ENCODE measurements at places on chromosomes 16 and 17.

GRCh38 chr16:54654429-54654828 is 276.2 kb upstream of the IRX5 start:
- no peak for DNase-seq

- DNase-seq, result peak; percentile 68
These were observed 1.3 kb upstream of the SOCS1 start for GRCh38 chr16:11257131-11257938.

DNA sequence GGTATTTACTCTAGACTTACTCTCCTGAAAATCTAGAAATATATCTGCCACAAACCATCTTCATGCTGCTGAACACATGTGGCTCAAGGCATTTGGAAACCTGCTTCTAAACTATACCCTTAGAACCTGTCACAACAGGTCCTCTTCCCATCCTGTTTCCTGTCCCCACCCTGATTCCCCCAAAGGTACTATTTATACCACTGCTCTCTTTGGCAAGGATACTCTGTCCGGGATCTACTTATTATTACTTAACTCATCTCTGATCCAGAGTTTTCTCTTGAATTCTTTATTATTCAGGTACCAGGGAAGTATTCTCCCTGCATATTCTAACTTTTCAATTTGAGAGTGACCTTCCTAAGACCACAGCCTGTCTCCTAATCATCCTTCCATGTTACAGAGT is 33.4 kb downstream of the TRAF4 start:
- no peak for DNase-seq

DNA sequence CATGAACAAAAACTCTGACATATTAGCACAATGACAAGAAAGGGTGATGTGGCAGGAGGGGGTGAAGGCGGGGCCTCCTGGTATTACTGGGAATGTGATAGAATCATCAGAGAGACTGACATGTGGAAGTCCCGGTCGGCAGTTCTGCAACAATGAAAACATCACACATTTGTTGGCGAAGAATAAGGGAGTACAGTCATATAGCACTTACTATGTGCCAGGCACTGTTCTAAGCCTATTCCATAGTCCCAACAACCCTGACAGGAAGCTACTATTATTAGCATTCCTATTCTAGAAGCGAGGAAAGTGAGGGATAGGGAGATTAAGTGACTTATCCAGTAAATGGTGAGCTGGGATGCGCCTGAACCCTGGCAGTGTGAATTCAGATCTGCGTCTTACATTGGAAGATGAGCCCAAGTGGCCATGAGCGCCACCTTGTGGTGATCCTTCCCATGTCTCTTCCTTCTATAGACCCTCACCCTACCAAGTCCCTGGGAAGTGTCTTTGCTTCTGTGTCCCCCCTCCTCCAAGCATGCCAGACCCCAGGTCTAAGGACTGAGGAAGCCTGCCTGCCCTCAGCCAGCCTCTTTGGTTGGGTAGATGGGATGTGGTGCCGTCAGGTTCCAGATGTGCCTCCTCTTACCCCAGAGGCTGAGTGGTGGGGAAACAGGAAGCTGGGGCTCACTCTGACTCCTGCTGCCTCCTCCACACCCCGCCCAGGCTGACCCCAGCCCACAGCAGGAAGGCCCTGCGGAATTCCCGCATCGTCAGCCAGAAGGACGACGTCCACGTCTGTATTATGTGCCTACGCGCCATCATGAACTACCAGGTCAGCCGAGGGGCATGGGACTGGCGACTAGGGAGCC is 14.0 kb downstream of the FMNL1 start:
- DNase-seq, result no peak

DNA sequence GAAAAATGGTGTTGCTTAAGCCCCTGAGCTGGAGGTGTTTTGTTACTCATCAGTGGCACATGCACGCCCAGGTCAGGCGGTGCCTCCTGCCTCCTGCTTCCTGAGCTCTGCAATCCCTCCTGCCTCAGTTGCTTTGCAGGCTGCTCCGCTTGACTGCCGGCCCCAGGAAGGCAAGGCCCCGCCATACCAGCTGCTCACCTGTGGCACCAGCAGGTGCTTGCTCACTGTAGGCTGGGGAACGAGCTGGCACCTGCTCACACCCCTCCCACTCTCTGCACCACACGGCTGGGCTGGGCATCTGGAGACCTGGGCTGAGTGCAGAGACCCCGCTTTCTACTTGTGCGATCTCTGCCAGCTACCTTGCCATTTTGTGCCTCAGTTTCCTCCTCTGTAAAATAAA is 200.2 kb downstream of the RBFOX3 start:
- DNase-seq, result no peak

DNA sequence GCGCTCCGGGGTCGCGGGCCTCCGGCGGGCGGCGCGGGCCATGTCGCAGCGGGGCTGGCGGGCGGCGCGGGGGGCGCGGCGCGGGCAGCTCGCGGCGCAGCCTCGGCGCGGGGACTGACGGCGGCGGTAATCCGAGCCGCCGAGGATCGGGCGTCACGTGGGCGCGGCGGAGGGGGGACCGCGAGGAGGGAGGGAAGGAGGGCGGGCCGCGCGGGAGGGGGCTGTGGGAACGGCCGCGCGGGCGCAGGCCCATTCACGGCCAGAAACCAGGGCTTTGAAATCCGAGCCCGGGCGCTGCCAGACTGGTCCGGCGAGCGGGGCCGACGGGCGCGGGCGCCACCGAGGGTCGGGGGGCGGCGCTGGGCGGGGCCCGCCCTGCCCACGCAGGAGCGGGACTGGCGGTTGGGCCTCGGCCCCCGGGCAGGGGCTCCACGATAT is at the start of gene MTSS2:
Gene MTSS2, minus strand, starts transcription at position 116 of the 438 bp plus-strand sequence. CDS start 262 bp downstream, outside the sequence.
- peak; percentile 83 for DNase-seq

GRCh38 chr16:23486480-23486879 is 23.8 kb downstream of the GGA2 start:
- no peak for DNase-seq

GRCh38 chr16:30606004-30606403 is 4.2 kb downstream of the ZNF689 start:
- DNase-seq, result no peak

DNA sequence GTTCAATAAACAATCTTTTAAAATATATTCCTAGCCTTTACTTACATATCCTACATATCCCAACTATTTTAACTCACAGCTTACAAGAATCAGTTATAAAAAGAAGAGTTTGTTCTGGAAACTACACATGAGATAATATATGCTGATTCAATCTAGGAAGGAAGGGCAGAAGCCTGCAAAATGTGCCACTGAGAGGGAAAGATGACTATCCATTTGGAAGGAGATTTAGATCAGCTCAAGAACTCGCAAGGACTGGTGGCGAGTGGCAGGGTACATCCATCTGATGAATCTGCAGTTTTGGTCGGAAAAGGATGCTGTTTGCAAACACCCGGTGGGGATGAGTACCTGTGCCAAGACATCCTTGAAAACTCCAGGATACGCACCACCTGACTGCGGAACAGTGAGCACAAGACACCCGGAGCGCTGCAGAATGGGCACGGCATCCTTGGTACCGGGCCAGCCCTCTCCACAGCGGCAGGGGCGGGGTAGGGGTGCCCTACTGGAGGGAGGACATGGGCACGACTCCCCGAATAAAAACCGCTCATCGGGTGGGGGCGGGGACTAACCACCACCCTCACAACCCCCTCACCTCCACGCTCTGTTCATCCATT is 723 bp downstream of the TRIM37 start:
- DNase-seq, result peak; percentile 73

DNA sequence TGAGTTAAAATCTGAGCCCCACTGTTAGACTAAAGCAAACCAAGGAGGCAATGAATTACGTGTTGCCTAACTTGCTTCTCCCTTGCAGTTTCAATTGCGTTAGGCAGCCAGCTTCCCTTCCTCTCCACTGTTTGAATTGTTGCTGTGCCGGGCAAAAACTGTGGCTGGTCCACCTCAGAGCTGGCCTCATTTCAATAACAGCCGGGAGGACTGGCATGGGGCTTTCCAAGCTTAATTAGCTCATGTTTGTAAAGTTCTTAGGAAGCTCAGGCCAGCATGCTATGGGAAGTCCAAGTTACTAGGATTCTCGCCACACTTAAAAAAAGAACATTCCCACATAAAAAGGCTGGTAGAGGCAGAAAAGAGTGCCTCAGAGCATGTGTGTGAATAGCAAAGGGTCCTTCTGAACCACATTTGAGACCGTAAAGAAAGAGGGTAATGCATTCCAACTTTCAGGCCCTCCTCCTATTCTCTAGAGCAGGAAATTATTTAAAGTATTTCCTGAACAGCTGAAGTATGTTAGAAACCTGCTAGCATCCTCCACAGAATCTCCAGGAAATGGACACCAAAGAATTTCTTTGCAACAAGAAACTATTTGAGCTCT is 79.0 kb upstream of the SMURF2 start:
- peak; percentile 70 for DNase-seq

- DNase-seq, result no peak
These were observed at the start of gene FBXL19 for GRCh38 chr16:30923554-30924075. FBXL19 (plus strand) TSS chr16:30923572; CDS start chr16:30925755, 2,183 bp downstream.

GRCh38 chr17:34764716-34765115 is 185.3 kb downstream of the TMEM132E start:
- DNase-seq, result no peak

DNA sequence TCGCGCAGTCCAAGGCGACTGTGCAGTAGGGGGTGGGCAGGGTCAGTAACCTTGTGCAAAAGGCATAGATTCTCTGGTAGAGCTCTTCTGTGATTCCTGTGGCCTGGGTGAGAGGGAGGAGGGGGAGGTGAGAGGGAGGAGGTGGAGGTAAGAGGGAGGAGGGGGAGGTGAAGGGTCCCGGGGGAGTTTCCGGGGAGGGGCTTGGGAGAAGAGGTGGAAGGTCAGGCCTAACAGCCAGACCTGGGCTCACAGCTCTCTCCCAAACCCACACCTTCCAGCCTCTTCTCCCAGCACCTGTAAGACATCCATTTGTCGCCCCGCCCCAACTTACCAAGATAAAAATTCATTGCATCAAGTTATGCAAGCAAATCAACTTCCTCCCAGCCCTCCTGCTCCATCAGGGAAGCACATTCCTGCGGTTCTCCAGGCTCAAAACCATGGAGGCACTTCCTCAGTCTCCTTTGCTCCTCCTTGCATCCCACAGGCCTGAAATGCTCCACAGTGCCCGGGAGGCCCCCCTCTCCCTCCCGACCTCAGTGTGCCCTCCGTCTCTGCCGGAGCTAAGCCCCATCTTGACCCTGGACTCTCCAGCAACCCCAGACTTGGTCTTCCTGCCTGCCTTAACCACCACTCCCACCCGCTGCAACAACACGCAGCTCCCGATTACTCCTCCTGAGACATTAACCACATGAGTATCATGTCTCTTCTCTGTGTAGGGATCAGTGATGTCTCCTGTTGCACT is 30.5 kb downstream of the PIK3R6 start:
- DNase-seq, result peak; percentile 72

DNA sequence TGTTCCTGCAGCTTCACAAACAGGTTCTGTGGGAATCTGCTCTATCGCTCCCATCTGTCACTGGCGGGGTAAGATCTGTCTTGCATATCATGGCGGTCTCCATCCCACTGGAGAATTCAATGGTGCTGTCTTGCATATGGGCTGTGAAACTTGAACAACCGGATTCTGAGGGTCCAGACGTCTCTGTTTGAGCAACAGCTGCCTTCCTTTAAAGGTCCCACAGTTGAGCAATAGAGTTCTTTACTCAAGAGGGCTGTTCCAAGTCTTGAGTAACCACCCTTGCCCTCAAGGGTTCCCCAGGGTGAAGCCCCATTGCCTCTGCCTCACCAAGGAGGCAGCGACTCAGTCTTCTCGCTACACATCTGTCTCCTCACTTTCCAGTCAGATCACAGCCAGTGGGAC is 50.8 kb downstream of the ZFHX3 start:
- peak; percentile 28 for DNase-seq

DNA sequence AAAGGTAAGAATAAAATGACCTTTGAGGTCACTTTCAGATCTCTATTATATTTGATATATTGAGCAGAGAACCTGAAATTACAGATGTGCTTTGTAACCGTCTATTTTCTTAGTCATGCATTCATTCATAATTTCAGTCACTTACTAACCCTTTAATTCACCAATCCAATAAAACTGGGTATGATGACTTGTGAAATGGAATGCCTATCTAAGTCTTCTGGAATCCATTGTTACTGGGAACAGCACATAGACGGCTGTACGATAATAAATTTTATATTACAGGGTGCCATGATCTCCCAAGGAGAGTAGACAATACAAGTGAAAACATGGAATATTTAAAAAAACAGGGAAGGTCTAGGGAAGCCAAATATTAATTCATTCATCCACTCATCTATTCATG is 22.9 kb downstream of the CDH11 start:
- DNase-seq, result no peak

- no peak for DNase-seq
These were observed 14.0 kb downstream of the PRSS54 start for GRCh38 chr16:58280846-58281301.

GRCh38 chr17:77150196-77150595 is 9.4 kb downstream of the SEC14L1 start:
- no peak for DNase-seq

GRCh38 chr17:37060094-37060493 is 111.3 kb downstream of the AATF start:
- DNase-seq, result no peak

DNA sequence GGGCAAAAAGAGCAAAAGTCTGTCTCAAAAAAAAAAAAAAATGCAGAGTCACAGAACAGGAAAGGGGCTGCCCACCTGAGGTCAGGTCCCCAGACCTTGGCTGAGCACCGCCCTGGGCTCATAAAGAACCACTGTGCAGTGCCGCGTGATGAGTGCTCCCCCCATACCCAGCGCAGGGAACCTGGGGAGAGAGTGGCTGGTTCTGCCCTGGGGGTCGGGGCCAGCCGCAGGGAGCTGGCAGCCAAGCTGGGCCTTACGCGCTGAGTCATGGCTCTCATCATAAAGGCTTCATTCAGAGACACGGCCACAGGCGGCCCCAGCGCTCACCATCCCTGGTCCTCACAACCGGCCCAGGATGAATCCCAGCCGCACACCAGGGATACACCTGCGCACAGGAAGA is 80.7 kb downstream of the RAB11FIP4 start:
- DNase-seq, result no peak

GRCh38 chr17:4499431-4500190 is 930 bp downstream of the SPNS2 start:
- no peak for DNase-seq

GRCh38 chr17:57565176-57565575 is 179.9 kb downstream of the CCDC182 start:
- DNase-seq, result no peak

- DNase-seq, result no peak
These were observed 153.6 kb downstream of the KATNIP start for GRCh38 chr16:27703545-27703944.
